ENCODE measurements at places on chromosomes 1 and 21.

DNA sequence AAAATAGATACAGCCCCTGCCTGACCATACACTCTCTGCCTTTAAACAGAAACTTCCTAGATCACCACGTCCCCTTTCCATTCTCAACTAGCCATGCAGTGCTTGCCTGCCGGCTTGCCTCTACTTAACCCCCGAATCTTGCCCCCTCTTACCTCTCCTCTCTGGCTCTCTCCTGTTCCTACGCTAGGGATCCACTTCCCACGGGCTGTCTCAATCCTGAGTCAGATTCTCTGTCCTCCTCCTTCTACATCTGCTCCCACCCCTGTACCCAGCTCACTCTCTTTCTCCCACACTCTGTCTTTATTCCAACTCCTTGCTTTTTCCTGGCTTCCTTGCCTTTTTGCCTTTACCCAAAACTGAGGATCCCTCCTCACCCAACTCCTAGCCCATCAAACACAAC lies 29.3 kb downstream of the ATF3 start:
- no peak for DNase-seq

- no peak for DNase-seq
Measured at GRCh38 chr1:1034439-1034781, 14.5 kb downstream of the AGRN start.

DNA sequence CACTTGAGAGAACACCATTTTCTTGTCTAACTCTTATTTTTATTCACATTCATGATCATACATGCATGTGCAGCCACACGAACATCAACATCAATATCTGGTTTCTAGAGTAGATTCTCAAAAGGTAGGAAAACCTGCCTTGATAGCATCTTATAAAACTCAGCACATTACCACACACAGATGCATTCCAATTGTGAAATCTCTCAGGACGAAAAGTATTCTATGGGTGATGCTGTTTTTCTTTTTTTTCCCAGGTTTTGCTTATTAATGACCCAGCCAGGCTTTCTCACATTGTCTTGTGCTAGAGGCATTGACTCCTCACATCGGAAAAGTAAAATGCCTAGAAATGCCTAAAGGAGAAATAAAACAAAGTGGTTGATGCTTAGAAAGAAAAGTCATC lies 562.8 kb downstream of the KIF26B start:
- DNase-seq, result no peak

GRCh38 chr1:81679942-81680341 lies 120.8 kb upstream of the ADGRL2 start:
- DNase-seq, result no peak

- DNase-seq, result no peak
Measured at GRCh38 chr1:54792686-54793282, 8.3 kb downstream of the TTC22 start.

DNA sequence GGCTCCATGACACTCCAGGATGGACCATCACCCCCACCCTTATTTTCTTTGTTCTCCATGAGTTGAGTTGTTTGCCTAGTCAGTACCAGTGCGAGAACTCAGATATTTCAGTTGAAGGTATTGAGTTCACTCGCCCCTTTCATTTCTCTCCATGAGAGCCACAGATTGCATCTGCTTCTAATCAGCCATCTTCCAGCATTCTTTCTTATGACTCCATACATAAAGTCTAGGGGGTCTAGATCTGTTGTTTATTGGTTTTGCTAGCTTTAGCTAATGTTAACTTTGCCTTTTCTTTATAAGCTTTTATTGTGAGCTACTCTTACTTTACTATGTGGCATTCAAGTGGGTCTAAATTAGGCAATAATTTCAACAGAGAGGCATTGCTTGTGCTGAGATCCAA lies 71.6 kb upstream of the PDC start:
- no peak for DNase-seq

- no peak for DNase-seq
Measured at GRCh38 chr1:219746141-219746540, 133.2 kb upstream of the ZC3H11B start.

GRCh38 chr1:26114165-26114927 lies 2.7 kb downstream of the PDIK1L start:
- DNase-seq, result no peak

DNA sequence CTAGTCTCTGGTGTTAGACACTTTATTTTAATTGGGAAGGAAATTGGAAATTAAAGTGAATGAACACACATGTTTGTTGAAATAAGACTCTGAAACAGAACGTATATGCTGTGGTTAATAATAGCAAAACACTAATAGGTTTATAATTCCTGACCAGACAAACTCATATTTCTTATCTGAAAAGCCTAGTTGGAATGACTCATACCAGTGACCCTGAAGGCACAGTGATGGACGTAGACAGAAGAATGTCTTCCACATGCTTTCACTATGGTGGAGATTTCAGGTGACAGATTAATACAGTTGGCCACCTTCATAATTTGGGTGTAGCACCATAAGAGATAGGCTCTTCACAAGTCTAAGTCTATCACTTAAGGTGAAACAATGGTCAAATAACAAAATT lies 83.0 kb upstream of the COL11A1 start:
- DNase-seq, result no peak

DNA sequence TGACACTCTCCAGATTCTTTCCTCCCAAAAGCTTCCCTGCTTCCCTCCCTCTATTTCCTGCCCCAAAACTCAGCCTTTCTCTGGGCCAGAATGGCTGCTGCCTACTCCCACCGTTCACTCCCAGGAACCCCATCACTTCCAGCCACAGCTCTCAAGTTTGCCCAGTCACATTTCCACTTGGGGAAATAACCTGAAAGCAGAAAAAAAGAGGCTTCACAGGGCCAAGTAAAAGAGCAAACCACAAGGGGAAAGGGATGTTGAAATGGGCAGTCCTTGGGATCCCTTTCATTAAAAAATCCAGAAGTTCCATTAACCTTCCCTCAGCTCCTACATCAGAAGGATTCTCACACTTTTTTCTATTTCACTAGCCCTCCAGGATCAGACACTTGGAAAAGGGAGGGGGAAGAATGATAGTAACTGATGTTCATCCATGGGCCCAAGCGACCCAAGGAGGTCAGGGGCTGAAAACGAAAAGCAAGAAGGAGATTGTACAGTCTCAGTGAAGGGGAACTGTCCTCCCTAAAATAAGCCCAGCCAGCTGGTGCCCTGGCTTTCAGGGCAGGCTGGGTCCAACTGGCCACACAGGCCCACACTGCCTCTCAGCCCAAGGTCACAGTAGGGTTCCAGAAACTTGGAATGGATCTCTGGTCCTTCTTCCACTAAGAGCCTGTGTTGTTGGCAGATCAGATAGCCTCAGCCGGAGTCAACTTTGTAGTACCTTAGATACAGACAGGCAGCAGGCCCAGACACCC lies 49.7 kb downstream of the DMAP1 start:
- no peak for DNase-seq

- DNase-seq, result no peak
Measured at GRCh38 chr1:116126281-116126680, 15.1 kb downstream of the MAB21L3 start.

GRCh38 chr1:8283058-8283884 lies 34.6 kb upstream of the SLC45A1 start:
- no peak for DNase-seq

GRCh38 chr21:16509476-16509875 lies 779.7 kb downstream of the USP25 start:
- DNase-seq, result no peak

DNA sequence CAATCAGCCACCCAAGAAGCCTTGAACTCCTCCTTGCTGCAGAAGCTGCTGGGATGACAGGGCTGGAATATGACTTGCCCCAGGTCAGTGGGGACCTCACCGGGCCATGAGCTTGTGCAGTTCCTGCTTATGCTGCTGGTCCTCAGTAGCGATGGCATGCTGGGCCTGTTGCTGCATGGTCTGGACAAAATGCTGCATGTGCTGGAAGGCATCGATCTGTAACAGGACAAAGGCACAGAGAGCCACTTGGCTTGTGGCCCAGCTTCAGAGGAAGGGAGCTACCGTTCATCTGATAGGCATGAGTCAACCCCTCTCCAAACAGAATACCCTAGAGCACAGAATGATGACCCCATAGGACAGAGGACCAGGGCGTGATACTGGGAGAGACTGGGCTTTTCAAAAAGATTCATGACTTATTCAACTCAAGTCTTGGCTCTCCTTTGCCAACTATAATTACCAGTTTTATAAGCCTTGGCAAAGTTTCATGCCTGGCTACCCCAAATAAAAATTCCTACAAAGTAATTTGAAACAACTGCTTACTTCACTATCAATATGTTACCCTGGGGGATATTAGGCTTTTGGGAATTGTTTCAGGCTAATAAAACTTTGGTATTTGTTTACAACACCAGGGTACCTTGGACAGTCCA lies 34.7 kb upstream of the EXOSC10 start:
- no peak for DNase-seq

DNA sequence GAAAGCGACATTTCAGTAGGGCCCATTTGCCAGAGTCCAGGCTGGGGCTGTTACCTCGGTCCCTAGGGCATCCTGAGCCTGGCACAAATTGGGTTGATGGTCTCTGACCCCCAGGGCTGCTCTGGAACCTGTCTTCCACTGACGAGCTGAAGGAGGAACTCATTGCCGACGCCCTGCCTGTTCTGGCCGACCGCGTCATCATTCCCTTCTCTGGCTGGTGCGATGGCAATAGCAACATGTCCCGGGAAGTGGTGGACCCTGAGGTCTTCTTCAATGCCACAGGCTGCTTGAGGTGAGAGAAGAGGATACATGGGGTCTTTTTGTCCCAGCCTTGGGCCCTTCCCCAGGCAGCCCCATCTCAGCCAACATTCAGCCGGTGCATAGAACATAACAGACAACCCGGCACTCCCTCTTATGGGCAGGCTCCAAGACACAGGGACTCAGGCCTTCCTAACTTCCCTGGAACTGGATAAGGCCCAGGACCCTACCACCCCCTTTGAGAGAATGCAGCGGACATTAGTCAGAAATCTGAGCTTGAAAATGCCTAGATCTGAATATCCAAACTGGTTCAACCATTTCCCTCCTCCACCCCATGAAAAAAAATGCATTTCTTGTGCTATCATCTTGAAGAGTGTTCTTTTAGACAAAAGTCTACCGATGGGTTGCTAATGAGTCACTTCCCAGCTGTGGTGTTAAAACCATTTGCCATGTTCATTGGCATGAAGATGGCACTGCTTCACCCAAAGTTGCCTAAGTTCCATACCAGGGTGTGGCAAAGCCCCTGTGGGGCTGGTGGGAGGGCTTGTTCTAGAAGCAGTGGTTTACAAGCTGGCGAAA lies 35.4 kb downstream of the PKP1 start:
- no peak for DNase-seq

GRCh38 chr1:229025576-229025975 lies 245.3 kb upstream of the RAB4A start:
- DNase-seq, result no peak

GRCh38 chr1:24860841-24861240 lies 69.2 kb downstream of the RUNX3 start:
- no peak for DNase-seq

DNA sequence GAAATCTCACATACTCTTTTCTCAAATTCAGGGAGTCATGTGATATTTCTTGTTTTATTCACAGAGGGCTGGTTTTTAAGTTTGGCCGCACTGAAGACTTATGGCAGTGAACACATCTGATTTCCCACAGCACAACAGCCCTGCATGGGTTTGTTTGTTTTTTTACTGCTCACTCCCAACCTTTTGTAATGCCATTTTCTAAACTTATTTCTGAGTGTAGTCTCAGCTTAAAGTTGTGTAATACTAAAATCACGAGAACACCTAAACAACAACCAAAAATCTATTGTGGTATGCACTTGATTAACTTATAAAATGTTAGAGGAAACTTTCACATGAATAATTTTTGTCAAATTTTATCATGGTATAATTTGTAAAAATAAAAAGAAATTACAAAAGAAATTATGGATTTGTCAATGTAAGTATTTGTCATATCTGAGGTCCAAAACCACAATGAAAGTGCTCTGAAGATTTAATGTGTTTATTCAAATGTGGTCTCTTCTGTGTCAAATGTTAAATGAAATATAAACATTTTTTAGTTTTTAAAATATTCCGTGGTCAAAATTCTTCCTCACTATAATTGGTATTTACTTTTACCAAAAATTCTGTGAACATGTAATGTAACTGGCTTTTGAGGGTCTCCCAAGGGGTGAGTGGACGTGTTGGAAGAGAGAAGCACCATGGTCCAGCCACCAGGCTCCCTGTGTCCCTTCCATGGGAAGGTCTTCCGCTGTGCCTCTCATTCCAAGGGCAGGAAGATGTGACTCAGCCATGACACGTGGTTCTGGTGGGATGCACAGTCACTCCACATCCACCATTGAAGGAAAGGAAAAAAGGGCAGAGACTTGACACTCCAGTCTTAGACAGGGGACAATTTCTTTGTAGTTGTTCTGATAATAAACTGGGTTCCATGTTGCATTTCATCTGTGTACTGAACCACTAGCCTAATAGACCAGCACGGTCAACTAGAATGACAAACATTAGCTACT lies 22.8 kb downstream of the TMEM50A start:
- no peak for DNase-seq

DNA sequence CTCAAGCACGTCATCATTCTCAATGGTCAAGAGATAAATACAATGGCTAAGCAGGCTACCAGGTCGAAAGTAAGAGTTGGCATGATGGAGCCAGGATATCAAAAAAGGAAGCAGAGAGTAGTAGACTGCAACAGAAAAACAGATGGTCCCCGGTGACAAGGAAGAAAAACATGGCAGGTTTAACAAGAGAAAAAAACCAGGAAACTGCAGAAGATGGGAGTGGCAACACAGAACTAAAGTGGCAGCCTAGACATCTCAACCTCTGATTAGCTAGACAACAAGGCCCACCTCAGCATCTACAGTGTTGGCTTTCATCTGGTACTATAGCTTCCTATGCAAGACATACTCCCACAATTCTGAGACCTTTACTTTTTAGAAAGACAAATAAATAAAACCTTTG lies 3.1 kb downstream of the UBR4 start:
- no peak for DNase-seq

- DNase-seq, result no peak
Measured at GRCh38 chr1:21651214-21652042, 17.7 kb downstream of the RAP1GAP start.

GRCh38 chr1:7948960-7949359 lies 8.3 kb upstream of the TNFRSF9 start:
- DNase-seq, result no peak

GRCh38 chr21:46117586-46118315 lies 19.8 kb downstream of the COL6A2 start:
- no peak for DNase-seq

- no peak for DNase-seq
Measured at GRCh38 chr1:225526878-225527277, 99.0 kb upstream of the LBR start.

DNA sequence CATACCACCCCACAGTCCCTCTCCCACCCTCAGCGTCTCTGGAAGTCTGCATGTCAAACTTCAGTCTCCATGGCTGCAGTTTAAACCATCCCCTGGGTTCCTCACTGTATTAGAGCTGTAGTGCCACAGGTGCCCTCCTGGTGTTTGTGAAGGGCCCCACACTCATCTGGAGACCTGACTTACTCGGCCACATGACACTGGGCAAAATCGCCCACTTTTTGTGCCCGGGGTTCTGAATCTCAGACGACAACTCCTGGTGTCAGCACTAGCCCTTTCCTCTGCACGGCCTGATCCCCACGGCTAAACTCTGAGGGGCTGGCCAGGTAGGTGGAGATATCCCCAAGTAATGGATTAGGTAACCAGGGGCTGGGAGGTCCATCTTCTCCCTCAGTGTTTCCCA lies 6.5 kb downstream of the INKA2 start:
- no peak for DNase-seq
